Stimulated activated CD4-positive, alpha-beta T cell treated with anti-CD3 and anti-CD28 coated beads, Interleukin-4, amount 100 ng/mL, for 24 hours (primary cell): ENCODE measurements at places on chromosomes 16 and 17.

GRCh38 chr17:81276781-81277180, 18.3 kb downstream of the SLC38A10 start:
- no peak for DNase-seq

DNA sequence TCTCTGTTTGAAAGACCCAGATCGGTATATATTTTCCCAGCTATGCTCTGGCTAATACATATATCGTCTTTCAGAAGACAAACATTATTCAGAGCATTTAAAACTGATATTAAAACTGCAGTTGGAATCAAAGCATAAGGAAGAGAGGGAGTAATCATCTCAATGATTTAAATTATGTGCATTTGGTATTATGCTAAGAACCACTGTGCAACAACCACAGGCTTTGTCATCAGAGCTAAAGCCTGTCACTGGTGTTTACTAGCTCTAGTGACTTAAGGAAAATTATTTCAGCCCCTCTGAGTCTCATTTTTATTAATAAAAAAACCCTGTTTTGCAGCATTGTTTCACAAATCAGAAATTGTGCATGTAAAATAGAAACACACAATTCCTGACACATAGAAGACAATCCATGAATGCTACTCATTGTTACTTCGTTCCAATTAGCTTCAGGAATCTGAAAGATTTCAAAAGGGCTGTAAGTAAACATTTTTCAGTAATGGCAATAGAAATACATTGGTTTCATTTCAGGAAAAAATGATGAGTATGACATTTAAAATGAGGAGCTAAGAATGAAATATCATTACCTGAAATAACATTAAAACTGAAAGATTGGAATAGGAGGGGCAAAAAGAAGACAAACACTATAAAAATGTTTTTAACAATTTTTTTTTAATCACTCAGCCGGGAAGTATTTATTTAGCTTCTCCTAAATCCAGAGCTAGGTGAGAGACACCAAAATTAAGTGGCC, 136.5 kb upstream of the ADAMTS18 start:
- no peak for DNase-seq

GRCh38 chr17:43856141-43856540, 9.2 kb downstream of the CD300LG start:
- DNase-seq, result no peak

- DNase-seq, result no peak
Observed at GRCh38 chr17:61157246-61157886, 242.3 kb upstream of the TBX2 start.

GRCh38 chr16:89014403-89015230, 37.6 kb upstream of the CBFA2T3 start:
- no peak for DNase-seq

- DNase-seq, result peak; percentile 14
Observed at GRCh38 chr17:48352630-48353029, 77.4 kb downstream of the SKAP1 start.

DNA sequence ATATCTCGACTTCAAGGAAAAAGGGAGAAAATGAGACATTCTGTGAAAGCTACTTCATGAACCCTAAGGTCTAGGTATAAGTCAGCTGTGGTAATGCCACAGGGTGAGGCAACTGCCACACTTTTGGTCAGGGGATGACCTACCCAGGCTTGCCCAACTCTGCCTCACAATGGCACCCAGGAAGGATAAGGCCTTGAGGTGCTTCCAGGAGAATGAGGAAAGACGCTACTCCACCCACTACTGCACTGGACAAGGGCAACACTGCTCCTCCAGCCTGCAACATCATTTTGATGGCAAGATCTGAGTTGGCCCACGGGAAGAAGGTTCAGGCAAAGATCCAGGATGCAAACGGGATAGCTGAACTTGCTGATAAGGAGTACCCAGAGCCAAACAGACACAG, 22.0 kb upstream of the GFOD2 start:
- DNase-seq, result no peak

- no peak for DNase-seq
Observed at GRCh38 chr17:61202564-61202963, 197.1 kb upstream of the TBX2 start.

DNA sequence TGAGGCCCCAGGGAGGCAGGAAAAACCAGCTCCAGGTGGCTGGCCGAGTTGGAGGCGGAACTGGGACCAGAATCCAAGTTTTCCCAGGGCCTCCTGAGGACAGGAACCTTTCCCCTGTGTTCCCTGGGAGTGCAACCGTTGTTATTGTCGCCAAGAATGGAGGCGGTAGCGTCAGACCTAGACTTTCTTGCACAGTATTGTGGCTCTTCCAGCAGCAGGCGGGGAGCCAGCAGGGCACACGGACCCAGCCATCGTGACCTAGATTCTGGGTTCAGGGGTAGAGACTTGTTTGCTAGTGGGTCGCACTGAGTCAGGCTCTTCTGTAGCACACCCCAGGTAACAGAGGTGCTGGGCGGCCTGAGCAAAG, 667 bp upstream of the KIF19 start:
- no peak for DNase-seq

- no peak for DNase-seq
Observed at GRCh38 chr16:48434653-48435317, 49.6 kb upstream of the SIAH1 start.

- DNase-seq, result no peak
Observed at GRCh38 chr16:85002608-85003007, 8.7 kb downstream of the ZDHHC7 start.

DNA sequence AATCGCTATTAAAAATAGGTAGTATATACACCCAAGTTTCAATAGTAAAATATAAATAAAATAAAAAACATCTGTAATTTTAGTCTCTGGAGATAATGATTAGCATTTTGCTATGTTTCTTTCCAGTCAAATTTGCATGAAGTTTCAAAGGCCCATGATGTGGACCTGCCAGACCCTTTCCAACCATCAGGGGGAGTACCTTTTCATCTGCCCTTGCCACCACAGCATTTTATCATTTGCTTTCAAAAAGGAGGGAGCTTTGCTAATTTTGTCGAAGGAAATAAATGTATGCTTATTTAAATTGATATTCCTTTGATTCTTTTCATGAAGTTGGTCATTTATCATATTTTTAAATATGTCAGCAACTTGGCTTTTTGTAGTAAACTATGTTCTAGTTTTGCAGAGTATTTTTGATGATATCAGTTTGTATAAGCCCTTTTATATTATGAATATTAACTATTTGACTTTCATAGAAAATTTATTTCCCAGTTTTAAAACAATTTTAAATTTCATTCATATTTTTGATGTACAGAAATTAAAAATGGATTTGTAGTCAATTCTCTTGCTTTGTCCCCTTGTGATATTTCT, 115.2 kb upstream of the NETO2 start:
- no peak for DNase-seq

- peak; percentile 40 for DNase-seq
Observed at GRCh38 chr16:87344931-87345631, 27.9 kb upstream of the C16orf95 start.

DNA sequence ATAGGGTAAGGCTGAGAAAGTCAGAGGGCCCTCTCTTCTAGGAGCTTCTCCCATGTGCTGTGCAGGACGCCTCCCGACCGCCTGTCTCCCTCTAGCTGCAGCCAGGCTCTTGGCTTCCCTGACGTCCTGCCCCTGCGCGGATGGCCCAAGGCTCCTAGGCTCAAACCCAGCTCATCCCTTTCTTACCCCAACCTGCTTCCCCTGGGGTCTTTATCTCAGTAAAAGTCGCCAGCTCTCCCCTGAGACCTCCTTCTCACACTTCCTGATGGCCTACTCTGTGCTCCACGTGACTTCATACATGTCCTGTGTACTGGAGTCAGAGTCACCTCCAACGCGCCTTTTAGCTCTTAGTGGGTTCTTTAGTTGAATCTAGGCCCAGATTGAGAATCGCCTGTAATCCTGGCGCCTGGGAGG, 1.1 kb upstream of the ZNF747 start:
- peak; percentile 74 for DNase-seq

- DNase-seq, result no peak
Observed at GRCh38 chr16:88382491-88383400, at the start of gene ZNF469. Gene ZNF469, plus strand, starts transcription at chr16:88382959. Its CDS starts 44,512 bp downstream, at chr16:88427471.
